ENCODE measurements at places on chromosomes 2 and 18.
A peak's percentile ranks its signal among the peaks of the same experiment; 100 is the strongest.

GRCh38 chr2:223652902-223653301, 50.7 kb upstream of the SCG2 start:
- DNase-seq: no peak

GRCh38 chr2:56500317-56500716, 316.5 kb downstream of the CCDC85A start:
- DNase-seq: no peak

GRCh38 chr18:61963705-61964104, 70.9 kb upstream of the RNF152 start:
- no peak for DNase-seq

- DNase-seq: peak; percentile 57
Observed at GRCh38 chr2:37711831-37712230, 40.4 kb upstream of the CDC42EP3 start.

DNA sequence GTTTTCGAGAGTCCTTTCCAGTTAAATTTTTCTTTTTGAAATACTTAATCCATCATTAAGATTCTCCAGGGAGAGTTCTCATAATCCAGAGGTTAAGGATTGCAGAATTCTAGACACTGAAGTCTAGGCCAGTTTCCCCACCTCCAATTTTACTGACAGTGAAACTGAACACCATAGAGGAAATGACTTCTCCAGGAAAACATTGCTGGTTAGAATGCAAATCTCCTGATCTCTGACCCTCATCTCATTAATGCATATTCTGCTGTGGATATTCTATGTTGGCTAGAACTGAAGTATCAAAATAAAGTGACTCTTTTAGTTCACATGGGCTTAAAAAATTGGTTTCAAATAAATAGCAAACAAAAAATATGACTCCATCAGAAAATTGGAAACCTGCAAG, 105.8 kb upstream of the UGP2 start:
- DNase-seq: no peak

- no peak for DNase-seq
Observed at GRCh38 chr2:187003611-187004010, 154.6 kb upstream of the ZSWIM2 start.

DNA sequence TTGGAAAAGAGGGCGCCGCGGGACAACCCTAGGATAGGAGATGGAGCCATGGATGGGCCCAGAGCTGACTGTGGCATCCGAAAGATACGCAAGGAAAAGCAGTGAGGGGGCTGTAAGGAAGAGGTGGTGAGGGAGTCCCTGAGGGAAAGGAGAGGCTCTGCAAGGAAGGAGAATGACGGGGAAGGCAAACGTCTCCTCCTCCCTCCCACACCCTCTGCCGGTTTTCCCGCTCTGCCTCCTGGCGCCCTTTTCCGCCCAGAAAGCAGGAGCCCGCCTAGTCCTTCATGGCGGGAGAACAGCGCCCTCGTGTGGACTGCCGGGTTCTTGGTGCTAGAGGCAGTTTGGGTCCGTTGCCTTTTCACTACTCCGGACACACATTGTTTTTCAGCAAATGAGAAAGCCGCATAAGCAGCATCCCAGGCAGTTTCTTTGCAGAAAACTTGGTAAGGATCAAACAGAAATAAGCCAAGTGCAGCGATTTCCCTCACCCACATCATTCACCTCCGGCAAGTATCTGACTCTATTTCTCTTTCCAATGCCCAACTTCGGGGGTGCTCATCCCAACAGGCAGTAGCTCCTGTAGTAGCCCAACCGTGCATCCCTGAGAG, 200.4 kb downstream of the INO80D start:
- DNase-seq: peak; percentile 81

DNA sequence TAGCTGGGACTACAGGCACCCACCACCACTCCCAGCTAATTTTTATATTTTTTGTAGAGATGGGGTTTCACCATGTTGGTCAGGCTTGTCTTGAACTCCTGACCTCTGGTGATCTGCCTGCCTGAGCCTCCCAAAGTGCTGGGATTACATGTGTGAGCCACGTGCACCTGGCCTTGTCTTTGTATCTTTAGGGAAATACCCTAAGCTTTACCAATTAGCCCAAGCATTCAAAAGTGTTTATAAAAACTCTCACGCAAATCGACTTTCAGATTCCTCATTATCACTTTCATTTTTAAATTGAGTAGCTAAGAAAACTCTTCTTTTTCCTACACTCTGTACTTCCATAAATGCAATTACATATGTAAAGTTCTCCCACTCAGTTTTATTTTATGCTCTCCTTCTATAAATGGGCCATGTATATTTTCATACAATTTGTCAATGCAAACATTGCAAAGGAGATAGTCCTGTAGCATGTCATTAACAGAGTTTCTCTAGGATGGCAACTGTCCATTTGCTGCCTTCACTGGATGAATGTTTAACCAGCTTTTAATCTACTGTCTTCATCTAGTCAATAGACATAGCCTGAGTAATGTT, 326.2 kb upstream of the LRATD1 start:
- DNase-seq: peak; percentile 6

DNA sequence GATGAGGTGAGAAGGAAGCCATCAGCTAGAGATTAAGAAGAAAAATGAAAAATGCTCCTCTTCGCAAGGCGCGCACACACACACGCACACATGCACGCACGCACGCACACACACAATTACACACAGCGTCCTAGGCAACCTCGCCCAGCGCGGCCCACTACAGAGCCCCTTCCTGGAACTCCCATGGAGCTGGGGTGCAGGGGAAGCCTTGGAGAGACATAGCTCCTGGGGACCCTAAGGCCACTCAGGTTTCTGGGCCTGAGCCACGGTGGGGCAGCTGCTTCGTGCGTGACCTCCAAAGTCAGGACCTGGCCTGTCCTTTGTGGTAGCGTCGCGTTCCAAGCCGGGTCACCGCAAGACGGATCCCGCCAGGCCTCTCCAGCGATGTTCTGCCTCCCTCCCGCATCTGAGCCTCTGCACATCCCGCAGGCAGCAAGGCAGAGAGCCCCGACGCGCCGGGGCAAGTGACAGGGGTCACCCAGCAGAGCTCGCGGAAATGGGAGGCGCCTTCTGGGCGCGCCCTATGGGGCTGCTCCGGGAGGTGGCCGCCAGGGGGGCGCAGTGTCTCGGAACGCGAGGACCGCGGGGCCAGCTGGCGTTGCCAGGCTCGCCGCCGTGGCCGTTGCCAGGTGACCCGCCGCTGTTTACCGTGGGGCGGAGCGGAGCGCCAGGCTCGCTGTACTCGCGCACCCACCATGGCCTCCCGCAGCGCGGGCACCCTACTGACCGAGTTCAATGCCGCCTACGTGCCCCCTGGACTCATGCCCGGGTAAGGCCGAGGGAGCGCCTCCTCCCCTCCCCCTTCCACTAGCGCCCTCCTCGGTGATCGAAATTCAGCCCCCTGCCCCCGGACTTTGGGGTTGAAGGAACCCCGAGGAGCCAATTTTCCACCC, 79.0 kb downstream of the CIB4 start:
- DNase-seq: peak; percentile 72

GRCh38 chr2:121605820-121606733, 43.2 kb downstream of the CLASP1 start:
- DNase-seq: no peak

GRCh38 chr18:50706651-50707050, 113.2 kb downstream of the MRO start:
- DNase-seq: no peak

- DNase-seq: no peak
Observed at GRCh38 chr2:104125096-104125495, 728.8 kb upstream of the POU3F3 start.

DNA sequence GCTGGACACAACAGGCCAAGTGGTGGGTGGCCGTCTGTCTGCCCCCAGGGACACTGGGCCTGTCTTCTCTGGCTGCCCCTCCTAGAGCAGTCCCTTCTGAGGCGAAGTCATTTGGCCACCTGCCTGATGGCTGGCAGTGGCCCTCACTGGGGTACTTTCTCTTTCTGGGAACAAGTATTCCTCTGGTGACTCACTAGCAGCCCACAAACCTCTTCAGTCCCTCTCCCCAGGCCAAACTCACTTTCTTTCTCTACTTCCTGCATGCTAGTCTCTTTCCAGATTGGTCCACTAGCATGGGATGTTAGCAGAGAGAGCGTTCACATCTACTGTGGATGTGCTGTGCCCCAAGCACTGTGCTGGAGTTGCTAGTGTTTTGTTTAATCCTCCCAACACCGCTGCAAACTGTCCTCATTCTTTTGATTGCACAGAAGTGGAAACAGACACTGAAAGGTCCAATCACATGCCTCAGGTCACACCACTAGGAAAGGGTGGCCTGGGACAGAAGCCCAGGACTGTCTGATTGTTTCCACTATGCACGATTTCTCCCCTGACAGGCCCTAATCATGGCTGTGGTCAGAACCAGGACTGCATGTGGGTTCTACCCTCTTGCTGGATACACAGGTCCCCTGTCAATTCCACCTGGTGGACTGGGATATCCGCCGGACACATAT, 5.2 kb downstream of the DYSF start:
- DNase-seq: peak; percentile 69

GRCh38 chr2:241877989-241878970, 8.8 kb downstream of the RTP5 start:
- DNase-seq: peak; percentile 65

DNA sequence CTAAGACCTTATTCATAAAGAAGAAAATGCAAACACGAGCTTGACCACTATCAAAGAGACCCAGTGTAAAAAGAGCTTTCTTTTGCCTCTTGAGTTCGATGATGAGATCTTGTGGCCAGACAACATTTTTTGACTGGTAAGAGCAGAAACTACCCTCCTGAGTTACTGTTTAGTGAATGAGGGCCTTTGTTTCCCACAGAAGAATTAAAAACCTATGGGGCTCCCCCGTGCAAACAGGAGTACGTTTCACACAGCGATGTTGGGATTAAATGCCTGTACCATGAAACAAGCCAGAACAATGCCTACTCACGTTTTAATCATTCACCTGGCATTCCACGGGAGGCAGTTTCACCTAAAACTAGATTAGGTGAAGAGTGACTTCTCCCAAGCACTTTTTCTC, 36.0 kb downstream of the MYCN start:
- peak; percentile 90 for DNase-seq

GRCh38 chr18:4232656-4233055, 222.5 kb downstream of the DLGAP1 start:
- no peak for DNase-seq

DNA sequence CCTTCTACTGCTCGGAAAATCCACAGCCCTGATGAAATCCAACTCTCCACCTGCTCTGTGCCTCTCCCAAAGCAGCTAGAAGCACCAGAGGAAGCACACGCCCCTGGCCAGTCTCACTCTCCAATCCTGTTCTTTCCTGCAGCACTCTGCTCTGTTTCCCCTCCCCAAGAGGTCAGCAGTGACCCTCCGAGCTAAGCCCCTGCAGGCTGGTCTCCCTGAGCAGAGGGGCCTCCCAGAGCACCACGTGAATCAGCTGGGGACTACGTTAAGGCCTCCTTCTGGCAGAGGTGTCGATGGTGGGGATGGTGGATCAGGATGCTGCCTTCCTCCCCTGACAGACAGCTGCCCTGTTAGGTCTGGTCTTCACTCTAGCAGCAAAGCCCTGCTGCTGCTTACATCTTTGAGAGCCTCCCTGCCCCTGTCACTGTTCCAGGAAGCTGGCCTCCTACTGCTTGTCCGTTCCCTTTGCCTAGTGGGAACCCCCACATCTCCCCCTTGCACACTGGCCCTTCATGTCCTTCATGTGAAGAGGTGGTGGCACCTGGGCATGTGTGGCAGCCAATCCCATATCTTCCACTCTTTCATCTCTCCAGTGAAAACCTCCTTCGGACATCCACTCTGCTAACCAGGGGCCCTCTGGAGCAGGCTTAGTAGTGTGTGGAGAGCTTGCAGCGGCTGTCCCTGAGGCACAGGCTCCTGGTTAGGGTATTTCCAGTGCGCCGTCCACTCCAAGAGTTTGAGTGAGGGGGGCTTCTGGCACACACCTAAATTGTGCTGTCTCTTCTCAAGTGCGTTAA, 307.5 kb upstream of the HS6ST1 start:
- no peak for DNase-seq
